ENCODE measurements at places on chromosomes 11 and 22.
A peak's percentile ranks its signal among the peaks of the same experiment; 100 is the strongest.

DNA sequence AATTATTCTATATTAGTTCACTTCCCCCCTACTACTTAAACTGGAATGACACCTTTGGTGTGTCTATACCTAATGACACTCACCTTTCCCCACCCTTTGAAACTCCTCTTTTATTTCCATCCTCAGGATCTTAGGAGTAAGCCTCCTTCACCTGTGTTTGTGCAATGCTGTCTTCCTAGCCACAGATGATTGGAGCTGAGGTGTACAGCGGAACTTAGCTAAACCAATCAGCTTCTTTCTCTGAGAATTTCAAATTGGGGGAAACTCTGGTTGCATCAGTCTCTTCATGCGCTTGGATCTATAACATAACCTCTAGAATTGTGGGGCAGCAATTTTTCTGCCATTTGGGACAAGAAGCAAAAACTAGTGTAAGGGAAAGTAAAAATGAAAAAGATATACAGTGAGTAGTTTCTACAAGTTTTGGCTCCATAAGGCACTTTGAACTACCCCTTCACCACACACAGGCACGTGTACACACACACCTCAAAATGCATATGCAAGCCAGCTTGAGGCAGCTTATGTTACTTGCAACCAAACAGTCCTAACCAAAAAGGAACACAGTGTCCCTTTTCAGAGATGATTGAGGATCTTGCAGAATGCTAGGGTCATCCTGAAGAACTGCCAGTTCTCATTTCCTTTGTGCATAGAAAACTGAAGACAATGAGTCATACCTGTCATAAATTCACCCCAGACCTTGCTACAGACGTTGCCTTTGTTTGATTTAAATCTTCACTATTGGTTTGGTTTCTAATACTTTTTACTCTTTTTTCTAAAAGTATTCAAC lies 36.0 kb upstream of the LDLRAD3 start:
- DNase-seq, result peak; percentile 47

GRCh38 chr11:118660681-118661424 lies 18.6 kb downstream of the TREH start:
- DNase-seq, result no peak

DNA sequence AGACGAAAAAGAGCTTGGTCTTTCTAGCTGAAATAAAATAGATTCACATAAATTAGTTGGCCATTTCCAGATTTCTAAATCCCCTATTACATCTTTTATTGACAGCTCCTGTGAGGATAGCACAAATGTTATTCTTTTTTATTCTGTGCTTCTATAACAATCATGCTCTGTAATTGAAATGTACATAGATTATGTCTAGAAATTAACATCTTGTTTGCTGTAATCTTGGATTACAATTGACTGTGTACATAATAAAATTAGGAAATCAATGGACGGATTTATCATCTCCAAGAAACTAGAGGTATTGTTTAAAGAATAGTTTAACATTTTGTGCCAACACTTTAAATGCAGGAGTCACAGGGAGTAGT lies 31.2 kb downstream of the IMMP1L start:
- DNase-seq, result no peak

DNA sequence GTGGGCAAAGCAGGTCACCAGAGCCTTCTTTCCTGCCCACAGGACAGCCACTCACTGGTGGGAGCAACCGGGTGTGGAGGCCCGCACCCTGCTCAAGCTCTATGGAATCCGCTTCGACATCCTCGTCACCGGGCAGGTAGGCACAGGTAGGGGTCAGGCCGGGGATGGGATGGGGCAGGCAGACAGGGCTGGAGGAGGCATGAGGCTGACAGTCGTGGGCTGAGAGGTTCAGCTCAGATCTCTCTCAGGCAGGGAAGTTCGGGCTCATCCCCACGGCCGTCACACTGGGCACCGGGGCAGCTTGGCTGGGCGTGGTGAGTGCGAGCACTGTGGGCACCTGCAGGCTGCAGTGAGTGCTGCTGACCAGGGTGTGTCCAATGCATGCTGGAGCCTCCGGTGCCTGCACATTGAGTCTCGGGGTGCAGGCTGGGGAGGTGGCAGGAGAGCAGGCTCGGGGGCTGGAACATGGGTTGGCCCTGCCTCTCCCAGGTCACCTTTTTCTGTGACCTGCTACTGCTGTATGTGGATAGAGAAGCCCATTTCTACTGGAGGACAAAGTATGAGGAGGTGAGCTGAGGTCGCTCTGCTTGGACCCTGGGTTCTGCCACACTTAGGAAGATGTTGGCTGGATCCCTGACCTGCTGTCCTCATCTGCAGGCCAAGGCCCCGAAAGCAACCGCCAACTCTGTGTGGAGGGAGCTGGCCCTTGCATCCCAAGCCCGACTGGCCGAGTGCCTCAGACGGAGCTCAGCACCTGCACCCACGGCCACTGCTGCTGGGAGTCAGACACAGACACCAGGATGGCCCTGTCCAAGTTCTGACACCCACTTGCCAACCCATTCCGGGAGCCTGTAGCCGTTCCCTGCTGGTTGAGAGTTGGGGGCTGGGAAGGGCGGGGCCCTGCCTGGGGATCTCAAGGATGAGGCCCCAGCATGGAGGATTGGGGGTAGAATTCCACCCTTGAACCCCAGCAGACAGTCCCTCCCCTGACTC lies 6.3 kb downstream of the SLC7A4 start:
- DNase-seq, result no peak

DNA sequence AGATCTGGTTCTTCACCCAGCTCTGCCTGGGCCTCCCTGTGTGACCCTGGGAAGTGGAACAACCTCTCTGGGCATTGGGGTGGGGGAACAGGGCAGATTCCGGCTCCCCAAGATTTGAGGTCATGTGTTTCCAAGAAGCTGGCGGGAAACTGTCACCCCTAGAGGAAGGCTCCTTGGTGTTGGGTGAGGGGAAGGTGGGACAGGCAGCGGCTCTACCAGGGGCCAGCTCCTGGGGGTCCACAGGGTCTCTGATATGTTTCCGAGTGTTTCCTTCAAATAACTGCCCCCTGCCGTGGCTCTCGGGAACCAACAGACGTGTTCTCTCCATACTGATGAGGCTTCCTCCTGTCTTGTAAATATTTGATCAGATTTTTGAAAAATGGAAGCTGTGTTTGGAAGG lies 78.5 kb downstream of the MPPED1 start:
- DNase-seq, result no peak

- DNase-seq, result no peak
These were observed 4.1 kb downstream of the BEST1 start for GRCh38 chr11:61954106-61954850.

DNA sequence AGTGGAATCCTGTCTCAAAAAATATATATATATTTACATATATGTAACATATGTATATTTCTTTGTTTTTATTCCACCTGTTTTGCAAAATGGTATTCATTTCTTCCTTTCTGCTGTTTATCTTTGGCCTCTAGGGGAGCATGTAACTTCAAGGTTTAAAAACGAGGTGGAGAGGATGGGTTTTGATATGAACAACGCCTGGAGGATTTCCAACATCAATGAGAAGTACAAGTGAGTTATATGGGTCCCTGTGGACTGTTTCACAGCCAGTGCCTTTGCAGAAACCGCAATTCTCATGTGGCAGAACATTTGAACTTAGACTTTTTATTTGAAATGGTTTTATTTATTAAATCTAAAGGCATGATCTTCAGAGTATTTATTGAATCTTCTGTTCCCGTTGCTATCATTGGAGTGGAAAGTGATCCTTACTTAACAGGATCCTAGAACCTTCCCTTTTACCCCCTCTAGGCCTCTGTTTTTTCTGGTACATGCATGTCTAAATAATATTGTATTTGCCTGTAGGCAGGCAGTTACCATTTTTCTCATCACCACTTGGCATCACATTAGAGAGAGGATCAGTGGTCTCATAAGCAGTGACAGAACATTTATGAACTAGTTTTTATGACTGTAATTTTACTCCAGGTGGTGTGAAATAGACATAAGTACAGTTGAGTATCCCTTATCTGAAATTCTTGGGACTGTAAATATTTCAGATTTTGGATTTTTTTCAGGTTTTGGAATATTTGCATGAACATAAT lies 81.5 kb upstream of the HORMAD2 start:
- no peak for DNase-seq

- DNase-seq, result no peak
These were observed 2.0 kb downstream of the FIBIN start for GRCh38 chr11:26995701-26996460.

DNA sequence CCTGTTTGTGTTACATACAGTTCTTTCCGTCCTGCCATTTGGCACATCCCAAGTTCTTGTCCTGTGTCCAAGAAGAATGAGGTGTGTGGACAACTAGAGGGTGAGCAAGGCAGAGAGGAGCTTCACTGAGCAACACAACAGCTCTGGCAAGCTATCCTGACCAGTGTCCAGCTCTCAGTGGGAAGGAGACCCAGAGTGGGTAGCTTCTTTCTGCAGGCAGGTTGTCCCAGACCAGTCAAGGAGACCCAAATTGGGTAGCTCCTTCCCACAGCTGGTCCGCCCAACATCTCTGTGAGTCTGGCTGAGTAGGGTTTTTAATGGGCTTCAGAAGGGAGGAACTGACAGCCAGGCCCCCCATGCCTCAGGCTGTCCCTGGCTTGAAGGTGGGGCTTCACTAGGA lies 35.2 kb upstream of the EXPH5 start:
- no peak for DNase-seq

GRCh38 chr11:33062137-33062536 lies 22.8 kb downstream of the TCP11L1 start:
- DNase-seq, result no peak

- no peak for DNase-seq
These were observed 17.6 kb downstream of the STARD10 start for GRCh38 chr11:72776117-72776843.

DNA sequence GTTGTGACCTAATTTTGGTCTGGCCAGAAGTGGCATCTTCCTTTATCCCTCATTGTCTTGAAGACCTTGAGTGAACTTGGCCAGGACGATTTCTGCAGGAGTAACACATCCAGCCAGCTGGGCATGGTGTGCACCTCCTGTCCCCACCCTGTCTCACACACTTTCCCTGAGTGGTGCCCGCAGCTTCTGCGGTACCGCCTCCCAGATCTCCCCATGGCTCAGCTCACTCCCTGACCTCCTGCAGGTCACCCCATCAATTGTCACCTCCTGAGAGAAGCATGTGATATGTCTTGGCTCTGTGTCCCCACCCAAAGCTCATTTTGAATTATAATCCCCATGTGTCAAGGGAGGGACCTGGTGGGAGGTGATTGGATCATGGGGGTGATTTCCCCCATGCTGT lies 50.2 kb upstream of the TP53I11 start:
- no peak for DNase-seq

DNA sequence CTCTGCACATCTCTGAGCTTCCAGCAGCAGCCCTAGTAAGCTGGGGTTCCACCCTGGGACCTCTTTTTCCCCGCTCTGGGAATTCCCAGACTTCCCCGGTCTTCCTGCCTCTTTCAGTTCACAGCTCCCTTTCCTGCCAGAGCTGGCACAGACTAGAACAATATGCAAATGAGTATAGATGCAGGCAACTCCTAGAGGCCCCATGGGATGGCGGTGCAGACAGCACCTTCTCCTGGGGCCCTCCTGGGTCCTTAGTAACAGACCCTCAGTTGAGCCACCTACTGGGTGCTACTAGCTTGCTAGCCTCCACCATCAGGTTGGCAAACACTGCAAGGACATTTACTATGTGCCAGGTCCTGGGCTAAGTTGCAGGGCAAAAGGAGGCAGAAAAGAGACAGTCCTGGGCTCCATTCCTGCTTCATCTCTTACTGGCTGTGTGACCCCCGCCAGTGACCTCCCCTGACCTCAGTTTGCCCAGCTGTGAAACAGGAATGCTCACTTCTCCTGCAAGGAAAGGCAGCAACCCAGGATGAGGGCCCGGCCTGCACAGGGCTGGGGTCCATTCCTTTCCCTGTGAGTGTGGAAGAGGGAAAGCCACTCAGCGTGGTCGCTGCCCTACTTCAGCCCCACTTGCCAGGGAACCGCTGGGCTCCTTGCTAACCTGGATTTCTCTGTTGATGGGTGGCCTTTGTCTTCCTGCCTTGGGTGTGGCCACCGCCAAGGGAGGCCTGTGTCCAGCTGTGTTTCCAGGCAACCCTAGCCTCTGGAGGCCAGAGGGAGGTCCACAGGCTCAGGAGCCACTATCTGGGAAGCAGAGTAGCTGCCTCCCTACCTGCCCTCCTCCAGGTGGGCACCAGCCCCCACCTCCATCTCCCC lies 7.3 kb downstream of the RELT start:
- no peak for DNase-seq

DNA sequence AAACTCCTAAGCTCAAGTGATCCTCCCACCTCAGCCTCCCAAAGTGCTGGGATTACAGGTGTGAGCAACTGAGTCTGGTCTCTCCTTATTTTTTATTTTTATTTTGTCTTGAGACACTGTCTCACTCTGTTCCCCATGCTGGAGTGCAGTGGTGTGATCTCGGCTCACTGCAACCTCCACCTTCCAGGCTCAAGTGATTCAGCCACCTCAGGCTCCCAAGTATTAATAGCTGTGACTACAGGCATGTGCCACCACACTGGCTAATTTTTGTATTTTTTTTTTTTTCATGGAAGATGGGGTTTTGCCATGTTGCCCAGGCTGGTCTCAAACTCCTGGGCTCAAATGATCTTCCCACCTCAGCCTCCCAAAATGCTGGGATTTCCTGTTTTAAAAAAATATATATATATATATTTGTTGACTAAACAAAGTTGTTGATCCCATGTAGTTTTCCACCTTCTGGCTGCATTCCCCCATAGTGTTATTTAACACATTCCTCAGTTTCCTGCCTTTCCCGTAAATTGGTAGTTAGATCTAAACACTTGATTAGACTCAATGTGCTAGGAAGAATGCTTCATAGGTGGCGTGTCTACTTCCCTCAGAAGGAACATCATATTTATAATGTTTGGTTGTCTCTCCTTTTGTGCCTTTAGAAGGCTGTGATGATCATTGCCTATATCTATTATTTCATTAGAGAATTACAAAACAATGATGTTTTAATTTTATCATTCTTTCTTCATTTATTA lies 38.8 kb downstream of the LRRC32 start:
- no peak for DNase-seq

- peak; percentile 17 for DNase-seq
These were observed 59.1 kb downstream of the IGLL1 start for GRCh38 chr22:23520863-23521440.

DNA sequence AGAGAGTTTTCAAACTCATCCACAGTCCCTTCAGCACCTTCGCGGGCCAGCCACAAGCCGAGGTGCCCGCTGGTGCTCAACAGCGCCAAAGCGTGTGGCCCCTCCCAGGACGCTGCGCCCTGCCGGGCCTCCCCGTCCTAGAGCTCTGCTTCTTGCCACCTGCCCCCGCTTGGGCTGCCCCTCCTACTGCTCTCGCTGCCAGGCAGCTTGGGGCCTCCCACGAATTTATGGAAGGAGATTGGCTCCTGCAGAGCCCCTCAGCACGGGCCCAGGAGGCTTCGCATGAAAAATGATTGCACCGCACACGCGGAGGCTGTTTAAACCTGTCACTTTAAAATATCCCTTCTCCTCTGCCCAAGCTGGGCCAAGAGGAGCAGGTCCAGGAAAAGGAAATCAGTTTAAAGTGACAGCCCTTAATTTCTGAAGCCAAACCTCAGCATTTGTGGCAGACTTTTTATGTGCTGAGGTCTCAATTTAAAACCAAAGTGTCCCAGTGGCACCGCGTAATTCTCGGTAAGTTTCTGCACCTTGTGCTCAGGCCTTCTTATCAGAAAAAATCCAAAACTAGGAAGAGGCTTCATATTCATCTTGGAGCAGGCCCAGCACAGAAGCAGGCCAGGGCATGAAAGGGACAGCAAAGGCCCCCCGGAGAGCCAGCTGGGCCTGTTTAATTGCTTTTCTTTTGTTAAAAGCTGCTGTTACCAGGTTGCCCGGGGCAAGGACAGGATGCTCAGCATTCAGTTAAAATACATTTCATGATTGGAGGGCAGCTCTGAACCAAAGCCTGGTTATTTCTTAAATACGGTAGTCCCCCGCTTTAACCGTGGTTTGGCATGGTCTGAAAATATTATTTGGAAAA lies 303.6 kb downstream of the OPCML start:
- no peak for DNase-seq

All from brain microvascular endothelial cell (primary cell).